ENCODE measurements at places on chromosomes 2 and 18. TPM values are rescaled to one million over a fixed set of nuclear protein-coding genes. Genes with fewer than 3 reads are reported as not detected.

The CCDC74A gene
- 14.5 TPM for polyA plus RNA-seq

The WDR75 gene
- polyA plus RNA-seq = 46.9 TPM

The MGAT4A gene
- polyA plus RNA-seq = 33.0 TPM

The PHLPP1 gene
- 18.7 TPM for polyA plus RNA-seq

The ADAM17 gene
- polyA plus RNA-seq = 41.7 TPM

The IL1RL1 gene
- polyA plus RNA-seq = 0.58 TPM

The SLC16A14 gene
- 7.6 TPM for polyA plus RNA-seq

The TEX44 gene
- not detected for polyA plus RNA-seq

The AKAIN1 gene
- polyA plus RNA-seq = not detected

The COLEC11 gene
- polyA plus RNA-seq = 1.5 TPM

The SIX2 gene
- 25.3 TPM for polyA plus RNA-seq

The SRD5A2 gene
- polyA plus RNA-seq = 0.08 TPM

The MLPH gene
- polyA plus RNA-seq = 1.5 TPM

The KLHL29 gene
- polyA plus RNA-seq = 8.5 TPM

The DUSP2 gene
- 3.2 TPM for polyA plus RNA-seq

The ALKAL2 gene
- 4.4 TPM for polyA plus RNA-seq

The UGT1A4 gene
- polyA plus RNA-seq = not detected

The KCNIP3 gene
- 14.0 TPM for polyA plus RNA-seq

The ACTR3 gene
- polyA plus RNA-seq = 173 TPM

The SLC66A3 gene
- 21.9 TPM for polyA plus RNA-seq

The AQP12A gene
- polyA plus RNA-seq = 0.47 TPM

The PAX8 gene
- 241 TPM for polyA plus RNA-seq

The HOXD12 gene
- 0.24 TPM for polyA plus RNA-seq

The MTHFD2 gene
- 31.0 TPM for polyA plus RNA-seq

The IL37 gene
- polyA plus RNA-seq = not detected

The C2orf66 gene
- polyA plus RNA-seq = 0.31 TPM

The VAMP8 gene
- 124 TPM for polyA plus RNA-seq

The STARD6 gene
- polyA plus RNA-seq = 0.20 TPM

The OXER1 gene
- polyA plus RNA-seq = 7.9 TPM

The CFAP65 gene
- 0.40 TPM for polyA plus RNA-seq

The MOCOS gene
- polyA plus RNA-seq = 1.2 TPM

The SPP2 gene
- not detected for polyA plus RNA-seq

The FAM161A gene
- polyA plus RNA-seq = 16.7 TPM

The GKN2 gene
- polyA plus RNA-seq = not detected

The CDH7 gene
- polyA plus RNA-seq = 16.0 TPM

The RETREG2 gene
- 127 TPM for polyA plus RNA-seq

The CPS1 gene
- 4.8 TPM for polyA plus RNA-seq

The OR6B2 gene
- not detected for polyA plus RNA-seq

The LRP1B gene
- polyA plus RNA-seq = 0.88 TPM

The MOB1A gene
- 96.4 TPM for polyA plus RNA-seq

The MOB4 gene
- 57.9 TPM for polyA plus RNA-seq

The EML6 gene
- 16.9 TPM for polyA plus RNA-seq

All from right renal cortex interstitium (tissue), 3 donors.